Activated CD4-positive, alpha-beta T cell treated with anti-CD3 and anti-CD28 coated beads, Interleukin-2, amount 10 ng/mL, durations not matched to agents 7 days and 5 days (primary cell): ENCODE measurements at places on chromosomes 3 and 15. TPM values are rescaled to one million over a fixed set of nuclear protein-coding genes. Genes with fewer than 3 reads are reported as not detected.

- no peaks in the 10 kb centered on the region for H3K36me3 ChIP-seq
- no peak overlapping the region for H3K27ac ChIP-seq
- H3K27me3 ChIP-seq = no peaks in the 10 kb centered on the region
- no peak for DNase-seq
These were observed 91.9 kb downstream of the LRRC3B start for GRCh38 chr3:26714485-26714884.

DNA sequence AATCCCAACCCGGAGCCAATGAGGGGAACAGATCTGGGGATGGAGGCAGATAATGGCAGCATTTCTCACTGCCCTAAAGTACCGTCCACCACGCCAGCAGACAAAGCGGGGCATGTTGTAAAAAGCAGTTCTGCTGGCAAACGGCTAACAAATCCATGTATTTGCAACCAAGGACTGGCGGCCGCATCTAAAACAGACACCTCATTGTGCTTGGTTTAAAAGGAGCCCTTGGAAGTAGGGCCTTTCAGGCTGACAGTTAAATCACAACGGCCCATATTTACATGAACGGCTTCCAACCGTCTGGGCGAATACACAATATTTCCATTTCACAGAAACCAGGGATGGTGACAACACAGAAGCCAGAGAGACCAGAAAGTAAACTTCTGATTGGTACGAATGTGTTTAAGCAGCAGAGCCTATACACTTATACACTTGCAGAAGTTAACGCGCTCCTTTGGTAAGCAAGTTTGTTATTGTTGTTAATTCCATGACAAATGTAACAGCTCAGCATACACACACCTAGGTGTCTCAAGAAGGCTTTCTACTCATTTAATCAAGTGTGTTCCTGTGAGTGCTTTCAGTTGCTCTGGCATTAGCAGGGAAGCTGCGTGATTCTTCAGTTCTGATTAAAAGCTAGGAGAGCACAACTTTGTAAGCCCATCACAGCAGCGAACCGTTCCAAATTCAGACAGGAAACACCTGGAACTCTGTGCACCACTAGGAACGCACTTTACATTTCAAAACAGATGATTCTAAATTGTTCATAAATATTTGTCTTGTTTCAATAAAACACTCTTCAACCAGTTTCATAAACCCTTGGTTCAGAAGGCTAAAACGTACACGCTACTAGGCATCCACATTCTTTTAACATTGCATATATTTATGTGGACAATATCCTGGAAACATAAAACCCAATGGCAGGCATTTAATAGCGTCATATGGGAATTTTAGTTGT, 112.9 kb downstream of the PDZRN3 start:
- no peak for DNase-seq
- H3K27me3 ChIP-seq = no peaks in the 10 kb centered on the region
- H3K27ac ChIP-seq = no peak overlapping the region
- H3K4me3 ChIP-seq = no peak overlapping the region
- H3K36me3 ChIP-seq = no peaks in the 10 kb centered on the region

DNA sequence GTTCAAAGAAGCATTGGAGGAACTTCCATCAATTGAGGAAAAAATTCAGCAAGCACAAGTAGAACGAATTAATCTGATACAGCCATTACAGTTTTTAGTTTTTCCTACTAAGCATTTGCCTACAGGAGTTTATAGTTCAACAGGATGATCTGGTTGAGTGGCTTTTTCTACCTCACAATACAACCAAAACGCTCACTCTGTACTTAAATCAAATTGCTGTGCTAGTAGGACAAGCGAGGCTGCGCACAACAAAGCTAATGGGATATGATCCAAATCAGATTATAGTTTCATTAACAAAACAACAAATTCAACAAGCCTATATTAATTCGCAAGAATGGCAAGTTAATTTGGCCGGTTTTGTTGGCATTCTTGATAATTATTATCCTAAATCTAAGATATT, 44.2 kb downstream of the ETFA start:
- H3K4me3 ChIP-seq = no peak overlapping the region
- H3K27me3 ChIP-seq = no peaks in the 10 kb centered on the region
- no peak overlapping the region for H3K27ac ChIP-seq
- peaks cover 2% of the 10 kb centered on the region for H3K4me1 ChIP-seq

DNA sequence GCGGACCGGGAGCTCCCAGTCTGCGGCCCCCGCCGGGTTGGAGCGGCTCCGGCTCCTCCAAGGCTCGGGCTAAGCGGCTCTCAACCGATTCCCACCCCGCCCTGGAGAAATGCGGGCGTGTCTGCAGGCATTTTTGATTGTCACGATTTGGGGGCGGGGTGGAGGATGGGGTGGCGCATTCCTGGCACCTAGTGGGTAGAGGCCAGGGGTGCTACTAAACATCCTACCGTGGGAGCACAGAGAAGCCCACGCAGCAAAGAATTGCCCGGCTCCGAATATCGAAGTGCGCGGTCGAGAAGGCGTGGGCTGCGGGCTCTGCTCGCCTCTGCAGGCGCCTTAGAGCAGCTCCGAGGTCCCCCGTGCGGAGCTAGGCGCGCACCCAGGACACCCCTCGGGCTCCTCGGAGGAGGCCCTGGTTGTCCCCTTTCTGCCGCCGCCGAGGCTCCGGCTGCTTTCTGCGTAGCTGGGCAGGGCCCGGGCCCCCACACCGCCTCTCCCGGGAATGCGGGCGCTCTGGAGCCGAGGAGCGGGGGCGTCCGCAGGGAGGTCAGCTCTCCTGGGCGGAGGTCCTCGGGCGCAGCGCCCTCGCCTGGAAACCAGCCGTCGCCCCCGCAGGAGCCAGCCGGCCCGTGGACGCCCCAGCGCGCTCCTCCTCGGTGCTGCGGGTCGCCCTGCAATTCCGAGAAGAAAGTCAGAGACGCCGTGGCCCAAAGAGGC, 16.5 kb upstream of the LAMP3 start:
- H3K4me3 ChIP-seq = peak overlapping the region; percentile 68
- H3K27ac ChIP-seq = no peak overlapping the region
- H3K4me1 ChIP-seq = peaks cover 14% of the 10 kb centered on the region
- H3K27me3 ChIP-seq = peaks cover 37% of the 10 kb centered on the region
- peak; percentile 52 for DNase-seq

DNA sequence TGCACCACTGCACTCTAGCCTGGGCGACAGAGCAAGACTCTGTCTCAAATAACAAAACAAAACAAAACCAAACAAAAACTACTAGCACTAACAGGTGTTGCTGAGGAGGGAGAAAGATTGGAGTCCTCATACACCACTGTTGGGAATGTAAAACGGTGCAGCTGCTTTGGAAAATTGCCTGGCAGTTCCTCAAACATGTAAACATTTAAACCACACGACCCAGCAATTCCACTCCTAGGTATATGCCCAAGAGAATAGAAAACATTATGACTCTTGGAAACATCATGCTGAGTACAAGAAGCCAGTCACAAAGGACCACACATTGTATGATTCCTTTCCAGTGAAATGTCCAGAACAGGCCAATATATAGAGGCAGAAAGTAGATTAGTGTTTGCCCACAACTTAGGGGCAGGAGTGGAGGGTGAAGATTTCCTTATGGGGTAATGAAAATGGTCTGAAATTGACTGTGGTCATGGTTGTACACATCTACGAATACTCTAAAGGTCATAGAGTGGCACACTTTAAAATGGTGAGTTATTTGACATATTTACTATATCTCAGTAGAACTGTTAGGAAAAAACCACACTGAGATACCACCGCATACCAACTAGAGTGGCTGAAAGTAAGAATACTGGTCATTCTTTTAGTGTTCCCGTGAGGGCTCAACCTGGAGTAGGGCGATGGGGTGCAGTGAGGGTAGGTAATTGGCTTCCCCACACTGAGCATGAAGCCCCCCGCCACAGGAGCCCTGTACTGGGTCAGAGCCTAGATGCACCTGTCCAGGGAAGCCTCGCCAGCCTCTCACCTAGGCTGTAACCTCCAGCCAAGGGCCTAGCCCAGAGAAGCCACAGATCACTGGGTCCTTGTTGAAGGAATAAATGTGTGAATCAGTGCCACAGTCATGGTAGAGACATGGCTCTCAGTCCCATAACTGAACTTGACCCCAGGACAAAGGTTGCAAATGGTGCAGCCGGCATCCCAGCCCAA, 131.1 kb downstream of the NUP210 start:
- H3K4me3 ChIP-seq = no peak overlapping the region
- no peak overlapping the region for H3K27ac ChIP-seq
- no peak for DNase-seq
- H3K27me3 ChIP-seq = peaks cover 27% of the 10 kb centered on the region
- no peaks in the 10 kb centered on the region for H3K4me1 ChIP-seq

DNA sequence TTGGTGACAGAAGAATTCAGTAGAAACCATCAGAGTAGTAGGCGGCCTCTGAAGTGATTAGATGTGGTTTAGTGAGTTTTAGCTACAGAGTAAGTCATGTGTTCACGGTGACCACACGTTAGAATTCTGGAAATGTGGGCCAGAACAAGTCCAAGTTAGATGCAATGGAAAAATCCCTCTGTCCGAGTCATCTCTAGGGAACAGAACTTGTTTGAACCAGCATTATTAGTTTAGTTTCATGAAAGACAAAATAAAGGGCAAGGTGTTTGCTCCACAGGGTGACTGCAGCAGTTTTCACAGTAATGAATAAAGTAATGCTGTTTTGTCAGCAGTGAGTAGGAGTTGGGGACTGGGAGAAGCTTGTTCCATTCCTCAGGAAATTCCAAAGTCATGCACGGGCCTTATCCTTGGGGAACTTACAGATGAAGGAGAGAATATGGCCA, 100.2 kb downstream of the CGNL1 start:
- H3K27me3 ChIP-seq = peaks cover 33% of the 10 kb centered on the region
- no peak overlapping the region for H3K27ac ChIP-seq
- H3K4me1 ChIP-seq = no peaks in the 10 kb centered on the region
- no peaks in the 10 kb centered on the region for H3K36me3 ChIP-seq

DNA sequence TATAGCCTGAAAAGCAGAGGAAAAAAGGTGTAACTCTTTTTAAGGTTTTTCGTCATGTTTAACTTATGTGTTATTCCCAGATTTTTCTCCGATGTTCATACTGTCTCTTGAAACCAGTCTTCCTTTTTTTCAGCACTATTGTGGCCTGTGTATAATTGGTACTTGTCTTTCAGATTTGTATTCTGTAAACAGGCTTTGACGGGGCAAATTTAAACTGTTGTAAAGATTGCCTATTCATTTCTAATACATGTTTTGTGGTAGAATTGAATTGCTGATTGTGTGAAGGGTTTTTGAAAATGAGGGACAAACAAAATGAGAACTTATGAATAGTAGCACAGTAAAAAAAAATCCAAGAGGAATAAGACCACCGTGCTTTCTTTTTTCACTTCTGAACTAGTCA, 33.6 kb downstream of the AKAP13 start:
- no peak for DNase-seq
- H3K27ac ChIP-seq = peak overlapping the region; percentile 52

GABRB3 gene
- total RNA-seq = 0.12 TPM

YEATS2 gene
- total RNA-seq = 48.2 TPM

PDCD6IP gene
- total RNA-seq = 193 TPM

BTLA gene
- 43.1 TPM for total RNA-seq

ABI3BP gene
- total RNA-seq = not detected

PRR23E gene
- not detected for total RNA-seq
